ENCODE measurements at places on chromosomes 13 and 19.

DNA sequence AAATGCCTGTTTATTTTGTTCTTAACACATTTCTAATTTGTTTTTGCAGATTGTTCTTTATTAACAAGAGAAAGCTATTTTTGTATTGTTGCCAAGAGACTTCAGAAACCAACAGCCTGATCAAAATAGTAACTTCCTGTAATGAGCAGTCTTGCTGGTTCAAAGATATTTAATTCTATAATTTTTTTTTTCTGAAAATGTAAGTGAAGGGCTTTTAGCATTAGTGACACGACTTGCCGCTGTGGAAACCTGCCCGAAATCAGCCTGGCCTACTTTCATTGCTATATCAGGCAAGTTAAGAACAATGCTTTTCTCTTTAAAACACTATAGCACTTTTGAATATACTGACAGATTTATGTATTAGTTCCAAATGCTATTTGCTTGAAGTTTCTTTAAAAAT is 374.3 kb downstream of the EFNB2 start:
- DNase-seq = no peak

- no peak for DNase-seq
Observed at GRCh38 chr13:103222683-103223082, 156.5 kb upstream of the SLC10A2 start.

GRCh38 chr19:34403784-34404108 is 453 bp upstream of the PDCD2L start:
- DNase-seq = no peak

DNA sequence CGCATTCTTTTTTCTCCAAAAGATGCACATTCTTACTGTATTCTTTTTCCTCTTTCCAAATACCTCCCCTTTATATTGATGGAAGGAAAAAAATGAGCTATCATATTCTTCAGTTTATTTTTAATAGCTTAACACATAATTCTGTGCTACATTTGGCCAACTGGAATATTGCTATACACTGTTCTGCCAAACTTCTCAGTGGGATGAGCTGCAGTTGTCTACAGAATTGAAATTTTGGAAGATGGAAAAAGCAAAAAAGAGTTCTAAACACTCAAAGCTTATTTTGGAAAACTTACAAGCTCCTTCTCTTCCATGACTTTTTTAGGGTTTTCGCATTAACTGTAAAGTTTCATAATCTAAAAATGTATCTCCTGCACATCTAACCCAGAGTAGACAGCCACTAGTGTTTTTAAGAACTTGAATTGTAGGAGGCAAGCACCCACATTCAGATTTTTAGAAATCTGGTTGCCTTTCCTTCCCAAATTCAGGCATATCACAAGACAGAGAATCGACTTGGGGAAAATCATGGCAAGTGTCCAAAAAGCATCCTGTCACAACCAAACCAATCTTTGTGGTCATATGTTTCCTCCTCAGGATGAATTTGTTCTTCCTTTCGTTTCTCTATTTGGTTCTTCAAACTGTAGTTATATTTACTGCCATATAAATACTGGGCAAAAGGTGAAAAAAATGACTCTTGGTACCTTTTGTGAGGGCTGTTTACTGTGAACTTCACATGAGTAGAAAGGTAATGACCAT is 111.4 kb upstream of the FRY start:
- DNase-seq = no peak

GRCh38 chr13:26132756-26133155 is 80.9 kb upstream of the SHISA2 start:
- peak; percentile 8 for DNase-seq

- DNase-seq = no peak
Observed at GRCh38 chr19:5700455-5701092, 10.5 kb downstream of the RPL36 start.

DNA sequence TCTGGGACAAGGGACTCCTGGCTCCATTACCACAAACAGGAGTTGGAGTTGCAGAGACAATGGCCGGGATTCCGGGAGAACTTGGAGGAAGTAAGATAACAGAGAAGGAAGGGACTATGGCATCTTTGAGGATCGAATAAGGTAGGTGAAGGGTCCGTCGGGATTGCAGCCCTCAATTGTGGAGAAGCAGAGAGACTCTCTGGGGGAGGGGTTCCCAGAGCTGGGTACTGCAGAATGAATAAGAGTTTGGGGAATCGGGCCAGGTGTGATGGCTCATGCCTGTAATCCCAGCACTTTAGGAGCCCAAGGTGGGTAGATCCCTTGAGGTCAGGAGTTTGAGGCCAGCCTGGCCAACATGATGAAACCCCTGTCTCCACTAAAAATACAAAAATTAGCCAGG is 3.8 kb downstream of the BST2 start:
- DNase-seq = no peak

DNA sequence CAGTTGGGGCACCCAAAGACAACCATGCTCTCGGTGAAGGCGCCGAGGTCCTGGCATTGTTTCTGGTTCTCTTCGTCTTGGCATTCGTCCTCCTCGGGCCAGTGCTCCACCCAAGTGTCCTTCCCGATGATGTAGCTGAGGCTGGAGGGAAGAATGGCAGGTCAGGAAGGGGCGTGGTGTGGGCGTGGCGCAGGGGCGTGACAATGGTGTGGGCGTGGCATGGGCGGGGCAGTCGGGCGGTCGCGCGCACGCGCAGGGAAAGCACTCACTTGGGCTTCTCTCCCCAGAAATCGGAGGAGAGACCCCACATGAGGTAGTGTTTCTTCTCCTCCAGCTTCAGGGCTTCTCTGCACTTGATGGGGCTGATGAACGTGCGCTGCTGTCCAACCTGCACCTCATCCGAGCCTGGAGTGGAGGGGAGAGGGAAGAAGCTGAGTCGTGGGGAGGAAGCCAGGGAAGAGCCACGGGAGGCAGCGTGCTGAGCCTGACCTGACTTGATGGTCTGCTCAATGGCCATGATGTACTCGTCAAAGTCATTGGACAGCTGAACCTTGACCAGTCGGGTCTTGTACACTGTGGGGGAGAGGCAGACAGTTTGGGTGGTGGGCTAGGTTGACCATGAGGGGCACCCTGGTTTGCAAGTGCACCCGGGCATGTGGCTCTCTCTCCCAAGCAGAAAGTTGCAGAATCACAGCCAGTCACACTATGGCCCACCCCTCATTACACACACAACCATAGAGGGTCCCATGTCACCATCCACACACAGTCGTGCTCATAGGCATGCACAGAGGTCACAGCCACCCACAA is 8.1 kb upstream of the TNFSF14 start:
- DNase-seq = no peak

- peak; percentile 29 for DNase-seq
Observed at GRCh38 chr13:42883771-42884467, 102.5 kb downstream of the FAM216B start.

DNA sequence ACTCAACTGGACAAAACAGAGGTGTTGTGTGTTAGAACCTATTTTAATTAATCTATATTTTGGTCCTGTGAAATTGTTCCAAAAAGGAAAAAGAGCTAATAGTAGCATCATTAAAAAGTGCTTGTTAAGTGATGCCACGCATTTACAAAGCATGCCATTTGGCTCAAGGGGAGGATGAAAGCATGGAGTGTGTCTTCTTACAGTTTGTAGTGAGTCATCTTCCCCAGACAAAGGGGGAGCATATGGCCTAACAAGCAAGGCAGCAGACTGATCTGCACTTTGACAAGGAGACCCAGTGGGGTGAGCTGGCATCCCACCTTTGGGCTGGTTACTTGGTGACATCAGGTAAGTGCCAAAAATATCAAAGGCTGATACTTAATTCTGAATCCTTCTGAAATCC is 297.0 kb downstream of the FGF9 start:
- DNase-seq = no peak

DNA sequence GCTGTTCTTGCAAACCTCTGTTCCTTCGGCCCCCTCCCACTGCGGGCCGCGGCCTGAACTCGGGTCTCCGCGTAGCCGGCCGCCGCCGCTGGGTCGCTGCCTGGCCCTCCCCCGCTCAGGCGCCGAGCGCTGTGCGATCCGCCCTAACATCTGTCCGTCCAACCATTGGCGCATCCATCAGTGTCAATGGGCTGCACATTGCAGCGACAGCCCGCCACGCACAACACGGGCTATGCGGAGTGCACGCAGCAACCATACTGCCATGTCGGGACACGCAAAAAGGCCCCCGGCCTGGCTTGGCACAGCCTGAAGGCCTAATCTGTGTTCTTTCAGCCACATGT is 2.6 kb upstream of the TSHZ3 start:
- no peak for DNase-seq

DNA sequence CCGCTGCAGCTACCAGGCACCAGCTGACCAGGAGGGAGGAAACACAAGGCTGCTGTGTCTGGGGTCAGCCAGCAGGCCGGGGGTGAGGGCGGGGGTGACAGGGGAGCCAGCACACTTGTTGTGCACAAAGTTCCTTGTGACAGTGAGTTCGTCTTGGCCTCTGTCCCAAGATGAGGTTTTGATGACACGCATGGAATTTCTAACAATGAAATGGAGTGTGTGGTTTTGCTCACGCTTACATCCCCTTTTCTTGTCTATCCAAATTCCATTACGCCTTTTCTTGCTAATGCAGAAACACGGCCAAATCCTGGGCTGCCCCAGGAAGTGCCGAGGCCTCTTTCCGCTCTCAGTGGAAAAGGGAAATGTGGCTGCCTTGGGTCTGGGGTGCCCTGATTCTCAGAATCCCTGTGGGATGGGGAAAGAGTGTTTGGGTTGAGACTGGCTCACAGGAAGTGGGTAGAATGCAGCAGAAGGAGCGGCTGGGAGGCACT is 73.8 kb downstream of the GADD45B start:
- peak; percentile 69 for DNase-seq

DNA sequence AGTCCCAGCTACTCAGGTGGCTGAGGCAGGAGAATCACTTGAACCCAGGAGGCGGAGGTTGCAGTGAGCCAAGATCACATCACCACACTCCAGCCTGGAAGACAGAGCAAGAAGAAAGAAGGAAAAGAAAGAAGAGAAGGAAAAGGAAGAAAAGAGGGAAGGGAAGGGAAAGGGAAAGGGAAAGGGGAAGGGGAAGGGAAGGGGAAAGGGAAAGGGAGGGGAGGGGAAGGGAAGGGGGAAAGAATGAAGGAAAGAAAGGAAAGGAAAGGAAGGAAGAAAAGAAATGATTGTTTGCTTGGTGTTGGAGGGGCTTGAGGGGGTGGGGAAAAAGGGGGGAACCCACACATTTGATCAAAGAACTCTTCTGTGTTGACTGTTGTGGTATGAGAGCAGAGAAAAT is 10.0 kb downstream of the PMIS2 start:
- no peak for DNase-seq

DNA sequence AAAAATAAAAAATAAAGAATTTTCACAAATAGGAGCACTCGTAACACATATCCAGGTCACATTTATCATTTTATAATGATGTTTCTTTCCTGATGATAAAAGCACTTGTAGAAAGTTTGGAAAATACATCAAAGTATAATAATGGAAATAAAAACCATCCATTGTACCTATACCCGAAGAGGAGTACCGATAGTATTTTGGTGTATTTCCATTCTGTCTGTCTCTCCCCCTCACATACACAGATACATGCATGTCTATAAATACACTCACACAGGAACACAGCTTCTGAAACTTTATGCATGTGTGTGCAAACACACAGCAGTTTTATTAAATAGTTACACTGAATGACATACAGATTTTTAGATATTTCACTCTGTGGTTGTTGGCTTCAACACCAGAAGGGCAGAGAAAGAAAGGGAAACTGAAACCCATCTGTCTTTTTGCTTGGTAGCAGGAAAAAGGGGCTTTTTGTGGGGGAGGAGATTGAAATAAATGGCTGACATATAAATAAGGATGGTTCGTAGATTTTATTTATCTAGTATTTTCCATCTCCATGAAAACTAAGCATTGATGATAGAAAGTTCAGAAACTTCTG is 114.8 kb downstream of the LRCH1 start:
- DNase-seq = no peak

- no peak for DNase-seq
Observed at GRCh38 chr19:50327013-50327412, 2.2 kb downstream of the KCNC3 start.

- no peak for DNase-seq
Observed at GRCh38 chr13:73368608-73369007, 309.8 kb downstream of the KLF5 start.

DNA sequence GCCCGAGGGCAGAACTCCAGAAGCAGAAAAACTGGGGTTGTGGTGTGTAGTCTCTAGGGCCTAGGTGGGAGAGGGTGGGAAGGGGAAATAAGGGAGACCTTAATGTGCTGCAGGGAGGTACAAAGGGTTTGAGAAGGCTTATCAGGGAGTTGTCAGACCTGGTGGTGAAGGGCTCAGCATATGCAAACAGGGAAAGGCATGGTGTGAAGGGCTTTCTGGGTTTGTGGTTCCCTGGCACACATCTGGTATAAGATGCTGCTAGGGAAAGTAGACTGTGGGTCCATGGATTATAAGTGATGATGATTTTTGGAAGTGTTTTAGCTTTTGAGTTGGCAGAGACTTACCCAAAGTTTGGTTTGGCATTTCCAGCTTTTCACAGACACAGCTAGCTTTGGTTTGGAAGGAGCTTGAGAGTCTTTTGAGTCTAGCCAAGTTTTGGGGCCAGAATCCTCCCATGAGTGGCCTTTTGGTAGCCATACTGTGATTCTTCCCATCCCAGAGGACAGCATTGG is 2.2 kb downstream of the TRIM28 start:
- DNase-seq = no peak

DNA sequence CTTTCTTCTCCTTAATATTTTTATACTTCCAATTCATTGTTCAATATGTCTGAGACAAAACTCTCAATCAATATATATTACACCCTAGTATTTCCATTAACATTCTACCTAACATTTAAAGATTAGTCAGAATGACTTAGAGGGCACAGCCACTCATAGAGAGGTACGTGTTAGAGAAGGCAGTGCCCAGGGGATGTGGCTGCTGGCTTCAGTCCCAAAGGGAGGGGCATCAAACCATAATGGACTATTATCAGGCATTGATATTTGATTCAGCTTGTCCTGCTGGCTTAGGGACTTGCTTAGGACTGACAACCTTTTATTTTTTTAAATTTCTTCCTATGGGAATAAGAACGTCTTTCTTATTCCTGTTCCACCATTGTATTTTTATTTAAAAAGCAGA is 1392.0 kb upstream of the ATXN8OS start:
- DNase-seq = no peak

DNA sequence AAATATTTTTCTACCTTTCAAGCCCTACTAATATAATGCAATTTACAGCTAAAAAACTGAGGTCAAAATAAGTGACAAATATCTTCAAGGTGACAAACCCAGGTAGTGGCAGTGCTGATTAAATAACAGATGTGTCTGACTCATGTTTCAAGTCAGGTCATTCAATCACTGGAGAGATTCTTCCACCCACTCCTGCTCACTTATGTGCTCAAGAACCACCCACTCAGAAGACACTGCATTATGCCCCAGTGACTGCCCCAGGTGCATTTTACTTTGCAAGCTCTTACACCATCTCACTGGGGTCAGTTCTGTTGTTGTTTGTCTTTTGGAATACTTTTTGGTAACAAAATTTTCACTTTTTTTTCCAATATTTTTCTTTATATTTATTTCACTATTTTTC is 2.2 kb downstream of the ZNF100 start:
- no peak for DNase-seq

GRCh38 chr13:26784704-26785639 is 24.4 kb upstream of the GPR12 start:
- DNase-seq = no peak

GRCh38 chr19:4198467-4199126 is 16.1 kb downstream of the ANKRD24 start:
- DNase-seq = no peak

- DNase-seq = no peak
Observed at GRCh38 chr19:18682807-18683108, 722 bp upstream of the CRTC1 start.

Measured in urothelium cell line (cell line).